ENCODE measurements at places on chromosomes 5 and 9.

GRCh38 chr9:3240656-3241268 lies 285.0 kb downstream of the RFX3 start:
- DNase-seq: peak; percentile 81

- DNase-seq: no peak
These were observed 8.9 kb downstream of the MRPL22 start for GRCh38 chr5:154949781-154950180.

- DNase-seq: peak; percentile 53
These were observed 76.6 kb downstream of the RORB start for GRCh38 chr9:74573640-74574191.

GRCh38 chr5:78008356-78008967 lies 232.3 kb upstream of the TBCA start:
- peak; percentile 76 for DNase-seq

GRCh38 chr5:160445132-160445531 lies 23.5 kb downstream of the PTTG1 start:
- no peak for DNase-seq

DNA sequence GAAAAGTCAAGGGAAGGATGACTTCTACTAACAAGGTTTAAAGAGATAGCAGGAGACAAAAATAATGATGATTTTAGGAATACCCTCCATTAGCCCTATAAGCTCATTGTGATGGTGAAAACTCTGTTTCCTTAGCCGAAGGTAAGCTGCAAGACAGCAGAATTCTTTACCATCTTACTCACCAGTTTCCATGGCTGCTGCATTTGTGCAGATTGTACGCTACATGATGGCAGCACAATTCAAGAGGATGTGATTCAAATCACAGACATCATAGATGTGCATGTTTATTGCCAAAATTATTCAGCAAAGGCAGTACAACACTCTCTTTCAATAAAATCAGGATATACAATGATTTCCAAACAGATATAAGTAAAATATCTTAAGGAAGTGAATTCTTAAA lies 175.6 kb downstream of the SPATA31D1 start:
- DNase-seq: no peak

DNA sequence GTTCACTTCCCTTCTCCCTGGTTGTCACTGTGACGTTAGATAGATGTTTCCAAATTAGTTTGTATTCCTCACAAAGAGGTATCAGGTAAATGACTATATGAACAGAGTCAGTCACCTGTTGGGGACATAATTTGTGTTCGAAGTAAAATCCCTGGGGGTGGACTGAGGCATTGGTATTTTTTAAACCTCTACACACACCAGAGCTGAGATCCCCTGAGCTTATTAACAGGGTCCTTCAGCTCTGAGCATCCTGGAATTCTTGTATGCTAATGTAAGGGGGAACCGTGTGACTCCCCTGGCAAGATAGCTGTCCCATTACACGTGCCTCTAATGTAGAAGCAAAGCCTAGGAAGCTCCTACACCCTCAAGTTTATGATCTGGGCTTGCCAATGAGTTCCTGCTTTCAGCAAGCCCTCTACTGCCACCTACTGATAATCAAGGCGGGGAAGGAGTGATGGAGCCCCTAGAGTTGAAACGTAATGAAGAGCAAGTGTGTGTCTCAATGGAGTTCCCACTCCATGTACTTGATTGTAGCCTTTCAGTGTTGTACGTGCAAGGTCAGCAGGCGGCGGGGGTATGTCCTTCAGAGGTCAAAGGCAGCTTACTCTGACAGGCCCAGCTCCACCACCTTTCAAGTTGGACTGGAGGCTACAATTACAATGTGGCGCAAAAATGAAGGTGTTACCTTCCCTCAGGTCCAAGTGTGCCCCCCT lies 14.4 kb downstream of the PRKACG start:
- peak; percentile 88 for DNase-seq

DNA sequence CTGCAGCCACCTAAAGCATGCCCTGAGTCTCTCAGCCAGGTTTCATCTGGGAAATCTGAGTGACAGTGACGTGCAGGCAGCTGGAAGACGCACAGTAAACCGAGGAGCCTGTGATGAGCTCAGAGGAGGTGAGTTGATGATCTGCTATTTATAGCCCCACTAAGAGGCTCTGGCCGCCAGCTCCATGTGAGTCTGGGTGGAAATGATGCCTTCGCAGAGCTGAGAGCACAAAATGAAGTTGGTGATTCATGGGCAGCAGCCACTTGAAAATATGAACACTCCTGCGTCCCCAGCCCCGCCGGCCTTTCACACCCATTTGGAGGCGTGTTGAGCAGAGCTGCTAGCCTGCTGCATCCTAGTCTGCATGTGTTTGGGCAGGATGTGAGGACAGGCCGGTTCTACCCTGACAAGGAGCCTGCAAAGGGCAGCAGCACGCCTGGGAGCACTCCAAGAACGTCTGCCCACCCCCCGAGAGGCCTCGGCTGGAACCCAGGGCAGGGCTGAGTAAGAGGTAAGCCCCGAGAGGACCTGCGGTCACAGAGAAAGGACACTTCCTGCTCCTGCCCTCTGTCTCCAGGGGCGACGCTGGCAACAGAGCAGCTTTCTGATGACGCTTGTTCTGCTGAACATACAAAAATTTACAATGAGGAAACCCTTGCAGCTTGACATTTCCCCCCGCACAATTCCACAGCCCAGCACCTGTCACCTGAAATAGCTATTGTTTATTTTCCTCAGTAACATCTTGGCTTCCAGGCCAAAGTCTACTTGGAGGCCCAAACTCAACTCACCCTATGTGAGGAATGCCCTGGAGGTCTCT lies 25.1 kb upstream of the CDKN2AIPNL start:
- DNase-seq: peak; percentile 85

GRCh38 chr5:39447968-39448367 lies 23.2 kb upstream of the DAB2 start:
- DNase-seq: no peak

- DNase-seq: peak; percentile 44
These were observed 2.1 kb downstream of the RXRA start for GRCh38 chr9:134328341-134328840.

GRCh38 chr5:1010181-1010510 lies 1.5 kb downstream of the NKD2 start:
- no peak for DNase-seq

DNA sequence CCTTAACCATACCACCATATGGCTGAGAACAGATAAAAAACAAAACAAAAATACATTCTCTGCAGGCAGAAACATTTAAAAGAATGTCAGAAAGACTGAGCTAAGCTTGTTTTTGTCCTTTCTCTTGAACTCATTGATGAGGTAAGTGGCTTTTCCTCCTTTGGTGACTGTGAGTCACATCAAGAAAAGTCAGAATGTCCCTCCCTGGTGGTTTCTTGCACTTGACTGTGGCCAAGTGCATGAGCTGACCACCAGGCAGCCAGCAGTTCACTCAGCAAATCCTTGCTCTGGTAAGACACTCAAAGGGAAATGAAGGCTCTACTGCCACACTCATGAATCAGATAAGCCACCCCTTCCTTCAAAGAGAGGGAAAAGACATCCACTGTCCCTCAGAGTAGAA lies 970.9 kb downstream of the TAF11L14 start:
- no peak for DNase-seq

DNA sequence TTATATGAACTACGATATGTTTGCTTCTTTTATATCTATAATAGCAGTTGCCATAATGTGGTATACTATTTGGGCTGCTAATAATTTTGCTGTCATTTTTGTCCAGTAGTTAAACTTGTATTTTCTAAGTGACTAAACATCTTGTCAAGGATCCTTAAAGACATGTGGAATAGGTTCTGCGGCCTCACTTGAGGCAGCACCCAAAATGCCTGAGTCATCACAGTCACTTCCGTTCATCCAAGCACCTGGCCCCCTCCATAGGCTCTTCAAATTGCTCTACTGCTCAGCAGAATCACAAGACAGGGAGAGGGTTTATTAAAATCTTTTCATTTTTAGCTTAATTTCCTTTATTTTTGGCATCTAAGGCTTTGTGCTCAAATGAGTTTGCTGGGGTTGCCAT lies 259.1 kb downstream of the AOPEP start:
- no peak for DNase-seq

DNA sequence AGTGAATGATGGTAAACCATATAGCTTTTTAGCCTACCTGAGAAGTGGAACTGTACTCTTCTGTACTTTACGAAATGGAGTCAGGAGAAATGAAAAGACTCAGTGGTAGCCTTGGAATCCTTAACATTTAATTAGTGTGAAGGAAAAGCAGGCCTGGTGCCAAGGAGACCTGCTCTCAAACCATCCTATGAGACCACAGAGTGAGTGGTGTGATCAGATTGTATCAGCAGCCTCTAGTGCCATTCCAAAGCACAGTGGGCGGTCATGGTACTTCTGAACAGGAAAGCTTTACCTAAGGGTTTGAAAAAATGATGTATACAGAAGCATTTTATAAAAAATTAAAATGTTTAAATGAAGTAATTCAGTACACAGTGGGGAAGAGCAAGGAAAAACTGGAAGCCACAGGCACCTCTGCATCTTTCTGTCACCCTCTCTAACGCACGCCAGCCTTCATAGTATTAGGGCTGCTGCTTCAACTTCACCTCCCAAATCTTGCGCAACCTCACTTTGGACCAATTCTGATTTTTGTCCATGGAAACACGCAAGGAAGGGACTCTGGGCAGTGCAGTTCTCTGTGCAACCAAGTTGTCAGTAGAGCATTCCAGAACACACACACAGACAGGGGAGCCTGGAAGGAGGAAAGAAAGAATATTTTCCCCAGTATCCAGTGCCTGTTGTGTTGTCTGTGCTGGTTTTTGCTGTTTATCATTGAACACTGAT lies 203.7 kb downstream of the SH3GL2 start:
- DNase-seq: no peak

DNA sequence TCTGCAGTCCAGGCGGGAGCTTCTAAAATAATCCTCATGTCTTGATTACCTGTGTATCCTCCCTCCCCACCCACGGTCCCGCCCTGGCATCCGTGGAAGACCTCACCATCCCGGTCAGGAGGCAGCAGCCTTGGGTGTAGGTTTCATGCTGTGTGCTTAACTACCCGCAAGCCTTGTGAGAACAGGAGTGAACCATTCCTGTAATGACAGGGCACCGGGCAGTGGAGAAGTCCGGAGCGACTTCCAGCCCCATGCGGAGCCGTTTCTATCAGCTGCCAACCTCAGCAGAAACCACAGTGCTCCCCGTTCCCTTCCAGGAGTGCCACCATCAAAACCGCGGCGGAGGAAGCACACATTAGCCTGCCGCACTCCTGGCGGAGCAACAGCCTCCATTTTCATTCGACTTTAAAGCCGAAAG lies 123.5 kb upstream of the LMX1B start:
- no peak for DNase-seq

- no peak for DNase-seq
These were observed 627.2 kb downstream of the CCDC171 start for GRCh38 chr9:16180091-16180490.

DNA sequence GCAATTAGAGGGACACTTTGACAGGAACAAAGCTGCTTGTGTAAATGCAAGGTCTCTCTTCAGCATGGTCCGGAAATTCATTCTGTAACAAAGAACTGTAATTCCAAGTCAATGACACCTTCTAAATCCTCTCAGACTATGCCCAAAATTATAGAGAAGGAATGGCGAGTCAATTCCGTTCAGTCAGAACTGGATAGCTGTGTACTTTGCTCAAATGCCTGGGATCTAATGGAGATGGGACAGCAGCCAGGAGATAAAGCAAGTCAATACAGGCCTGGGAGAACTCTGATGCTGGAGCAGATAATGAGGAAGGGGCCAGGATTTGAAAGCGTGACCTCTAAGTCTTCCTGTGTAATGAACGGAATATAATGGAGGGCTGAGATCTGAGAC lies 96.4 kb upstream of the SPRY4 start:
- no peak for DNase-seq

DNA sequence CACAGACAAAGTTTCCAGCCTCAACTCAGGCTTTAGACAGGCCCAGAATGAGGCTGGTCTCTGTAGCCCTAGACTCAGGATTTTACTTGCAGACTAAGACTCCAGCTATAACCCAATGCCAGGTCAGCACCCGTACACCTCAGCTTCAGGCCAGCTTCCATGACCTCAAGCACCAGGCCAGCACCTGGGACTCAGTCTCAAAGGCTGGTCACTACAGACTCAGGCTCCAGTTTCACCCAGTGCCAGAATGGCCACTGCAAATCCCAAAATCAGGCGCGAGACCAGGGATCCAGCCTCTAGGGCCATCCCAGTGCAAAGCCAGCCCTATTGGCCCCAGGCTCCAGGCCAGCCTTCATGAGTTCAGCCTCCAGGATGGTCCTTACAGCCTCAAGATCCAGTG lies 44.9 kb downstream of the C9 start:
- DNase-seq: no peak

DNA sequence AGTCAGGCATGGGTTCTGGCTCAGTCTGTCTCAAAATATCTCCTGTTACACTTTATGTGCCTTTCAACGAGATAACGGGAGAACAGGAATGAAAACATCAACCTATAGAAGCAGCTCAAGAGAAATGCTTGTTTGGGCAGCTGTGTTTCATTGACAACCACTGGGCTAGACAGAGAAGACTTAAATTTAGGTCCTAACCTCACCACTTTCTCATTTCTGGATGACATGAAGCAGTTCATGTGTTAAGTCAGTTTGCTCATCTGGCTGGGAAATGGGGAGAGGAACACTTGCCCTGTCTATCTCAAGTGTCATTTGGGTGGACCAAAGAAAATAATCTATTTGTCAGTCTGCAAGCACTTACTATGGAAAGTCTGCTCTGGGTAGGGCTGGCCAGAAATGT lies 66.7 kb upstream of the PCA3 start:
- DNase-seq: peak; percentile 18

DNA sequence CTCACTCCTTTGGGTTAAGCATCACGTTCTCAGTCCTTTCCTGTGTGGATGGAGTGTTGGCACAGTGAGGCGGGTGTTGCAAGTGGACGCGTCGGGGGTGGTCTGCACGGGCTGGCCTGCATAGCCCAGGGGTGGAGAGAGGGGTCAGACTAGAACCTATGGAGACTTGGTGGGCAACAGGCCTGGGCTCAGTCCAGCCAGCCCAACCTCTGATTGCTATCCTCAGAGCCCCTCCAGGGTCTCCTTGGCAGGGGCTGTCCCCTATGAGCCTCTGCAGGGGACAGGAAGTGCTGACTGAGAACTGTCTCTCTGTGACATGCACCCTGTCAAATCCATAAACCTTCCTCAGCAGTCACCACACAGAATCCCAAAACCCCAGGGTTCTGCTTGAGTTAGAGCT lies 2.3 kb downstream of the DCANP1 start:
- DNase-seq: no peak

DNA sequence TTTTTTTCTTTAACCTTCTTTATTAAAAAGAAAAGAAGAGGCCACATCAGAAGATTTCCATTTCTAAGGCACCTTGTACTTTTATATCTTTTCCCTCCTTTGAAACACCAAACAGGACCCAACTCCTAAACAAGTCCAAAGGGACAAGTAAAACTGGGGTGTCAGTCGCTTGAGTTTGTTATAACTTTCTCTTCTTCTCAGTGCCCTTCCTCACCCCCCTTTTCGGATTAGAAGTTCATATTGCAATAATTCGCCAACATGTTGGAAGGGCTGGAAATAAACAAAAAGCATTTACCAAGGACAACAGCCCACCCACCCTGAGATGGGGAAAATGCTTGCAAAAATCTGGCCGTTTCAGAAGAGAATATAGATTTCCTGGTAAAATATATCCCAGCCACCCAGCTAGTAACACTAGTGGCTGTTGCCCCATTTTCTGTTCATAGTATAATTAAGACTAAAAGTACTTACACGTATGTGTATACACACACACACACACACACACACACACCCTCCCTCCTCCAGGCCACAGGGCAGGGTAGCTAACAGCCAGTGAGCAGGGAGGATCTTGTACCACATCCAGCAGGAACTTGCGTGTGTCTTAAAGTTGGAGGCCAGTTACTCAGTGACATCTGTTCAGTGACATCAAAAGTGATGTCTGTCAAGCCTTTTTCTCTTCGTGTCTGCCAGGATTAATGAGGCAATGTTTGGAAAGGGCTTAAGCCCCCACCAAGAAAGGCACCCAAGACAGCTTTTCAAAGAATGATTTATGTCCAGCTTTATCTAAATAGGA lies 149.1 kb upstream of the KLF4 start:
- DNase-seq: peak; percentile 62

Measured in choroid plexus epithelial cell (primary cell).